ENCODE measurements at places on chromosomes 5 and 9.

GRCh38 chr5:78810098-78810920 lies 161.7 kb upstream of the LHFPL2 start:
- DNase-seq = no peak

- no peak for DNase-seq
Measured at GRCh38 chr5:172543484-172544298, 89.4 kb upstream of the SH3PXD2B start.

- no peak for DNase-seq
Measured at GRCh38 chr5:12876541-12877298, 972.5 kb upstream of the CTNND2 start.

DNA sequence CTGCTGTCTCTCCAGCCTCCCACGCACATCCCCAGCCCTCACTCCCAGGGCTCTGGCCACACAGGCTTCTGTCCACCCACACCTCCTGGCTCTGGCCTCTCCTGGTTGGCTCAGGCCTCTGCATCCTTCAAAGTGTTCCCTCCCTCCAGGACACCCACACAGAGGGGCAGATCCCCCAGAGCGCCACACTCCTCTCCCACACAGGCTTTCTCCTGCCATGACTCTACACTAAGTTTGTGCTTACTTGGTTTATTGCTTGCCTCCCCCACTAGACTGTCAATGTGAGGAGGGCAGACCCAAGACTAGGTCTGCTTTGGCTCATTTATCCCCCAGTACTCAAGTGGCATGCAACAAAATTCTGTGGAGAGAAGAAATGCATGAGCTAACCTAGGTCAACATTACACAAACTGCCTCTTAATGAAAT lies 67.0 kb upstream of the SPOCK1 start:
- no peak for DNase-seq

DNA sequence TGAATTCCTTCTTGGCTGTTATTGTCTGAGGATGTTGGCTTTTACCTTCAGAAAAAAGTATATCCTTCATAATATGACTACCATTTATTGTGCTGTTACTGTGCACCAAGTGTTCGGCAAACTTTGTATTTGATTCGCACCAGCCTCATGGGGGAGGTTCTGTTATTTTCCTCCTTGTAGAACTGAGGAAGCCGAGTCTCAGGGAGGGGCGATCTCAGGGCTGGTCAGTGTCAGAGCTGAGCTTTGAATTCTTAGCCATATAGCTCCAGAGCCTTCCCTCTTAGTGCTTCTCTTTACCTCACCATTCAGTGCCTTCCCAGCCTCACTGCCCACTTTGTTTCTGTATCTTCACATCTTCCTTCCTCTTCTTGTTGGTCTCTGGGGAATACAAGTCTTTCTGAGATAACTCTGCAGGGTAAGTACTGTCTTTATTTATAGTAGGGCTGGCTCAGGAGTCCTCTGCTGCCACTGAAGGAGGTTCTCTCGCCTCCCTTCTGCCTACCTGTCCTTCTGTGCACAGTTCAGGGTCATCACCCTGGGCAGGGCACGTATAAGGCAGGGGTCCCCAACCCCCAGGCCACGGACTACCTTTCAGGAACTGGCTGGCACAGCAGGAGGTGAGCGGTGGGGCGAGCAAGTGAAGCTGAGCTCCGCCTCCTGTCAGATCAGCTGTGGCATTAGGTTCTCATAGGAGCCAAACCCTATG lies 48.4 kb downstream of the GALNT10 start:
- no peak for DNase-seq

- no peak for DNase-seq
Measured at GRCh38 chr5:93570294-93571113, 10.5 kb downstream of the NR2F1-AS1 start.
